ENCODE measurements at places on chromosomes 1 and 21. TPM values are rescaled to one million over a fixed set of nuclear protein-coding genes. Genes with fewer than 3 reads are reported as not detected.

DNA sequence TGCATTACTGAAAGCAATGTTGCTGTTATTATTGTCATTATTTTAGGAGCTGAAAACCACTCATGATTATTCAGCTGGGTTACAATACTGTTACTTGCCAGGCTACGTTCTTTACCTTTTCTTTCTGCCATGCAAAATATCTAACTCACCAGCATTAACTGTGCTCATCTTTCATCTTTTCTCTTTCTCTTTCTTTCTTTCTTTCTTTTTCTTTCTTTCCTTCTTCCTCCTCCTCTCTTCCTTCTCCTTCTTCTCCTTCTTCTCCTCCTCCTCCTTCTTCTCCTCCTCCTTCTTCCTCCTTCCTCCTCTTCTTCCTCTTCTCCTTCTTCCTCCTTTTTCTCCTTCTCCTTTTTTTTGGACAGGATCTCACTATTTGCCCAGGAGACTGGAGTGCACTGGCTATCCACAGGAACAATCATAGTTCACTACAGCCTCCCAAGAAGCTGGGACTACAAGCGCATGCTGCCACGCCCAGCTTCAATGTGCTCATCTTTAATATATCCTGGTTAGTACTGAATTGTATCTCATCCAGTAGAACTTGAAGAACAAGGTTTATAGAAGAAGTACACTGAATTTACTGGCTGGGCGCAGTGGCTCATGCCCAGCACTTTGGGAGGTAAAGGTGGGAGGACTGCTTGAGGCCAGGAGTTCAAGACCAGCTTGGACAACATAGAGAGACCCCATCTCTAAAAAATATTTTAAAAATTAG, 6.9 kb upstream of the ZMYM4 start:
- no peak for DNase-seq

- DNase-seq, result peak; percentile 32
Measured at GRCh38 chr1:12415038-12415466, 185.2 kb downstream of the VPS13D start.

GRCh38 chr1:10726355-10726754, 70.1 kb downstream of the CASZ1 start:
- no peak for DNase-seq

Gene COL9A2
- 0.32 TPM for polyA plus RNA-seq

Data from A549 (cell line).